Suprapubic skin (tissue), 4 donors: ENCODE measurements at places on chromosomes 5 and 9.

DNA sequence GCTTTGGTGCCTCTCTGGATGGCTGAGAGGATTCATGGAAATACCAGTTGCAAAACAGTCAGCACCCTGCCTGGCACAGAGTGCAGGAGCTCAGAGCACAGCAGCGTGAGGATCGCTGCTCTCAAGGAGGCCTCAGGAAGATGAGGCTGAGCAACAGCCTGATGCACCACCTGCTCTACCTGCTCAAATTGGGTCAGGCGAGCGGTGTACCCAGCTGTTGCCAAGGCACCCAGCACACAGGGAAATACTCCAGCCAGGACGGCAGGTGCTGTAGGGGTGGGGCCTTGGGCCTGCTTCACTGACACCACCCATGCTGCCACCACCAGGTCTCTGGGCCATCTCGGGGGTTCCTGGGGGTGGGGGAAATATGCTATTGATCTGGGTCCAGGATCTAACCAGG is 4.3 kb downstream of the EEIG1 start:
- DNase-seq, result no peak

DNA sequence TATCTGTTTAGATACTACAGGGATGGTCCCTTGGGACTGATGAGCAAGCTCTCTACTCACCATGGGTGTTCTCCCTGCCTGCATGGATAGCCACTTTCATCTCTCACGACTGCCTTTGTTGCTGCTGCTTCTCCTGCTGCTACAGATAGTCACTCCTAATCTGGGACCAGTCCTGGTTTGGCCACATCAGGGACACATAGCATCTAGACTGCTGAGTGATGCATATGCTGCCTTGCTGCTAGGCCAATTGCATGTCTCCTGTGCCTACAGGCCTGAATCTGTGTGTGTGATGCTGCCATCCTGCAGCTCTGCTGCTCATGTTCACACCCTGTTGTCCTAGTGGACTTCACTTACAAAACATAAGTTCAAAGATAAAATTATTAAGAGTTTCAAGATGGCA is 297.1 kb downstream of the HCN1 start:
- DNase-seq, result no peak

- no peak for DNase-seq
These were observed 675.7 kb upstream of the FTMT start for GRCh38 chr5:121175986-121176385.

- no peak for DNase-seq
These were observed 46.3 kb upstream of the SMIM23 start for GRCh38 chr5:171739271-171739670.

DNA sequence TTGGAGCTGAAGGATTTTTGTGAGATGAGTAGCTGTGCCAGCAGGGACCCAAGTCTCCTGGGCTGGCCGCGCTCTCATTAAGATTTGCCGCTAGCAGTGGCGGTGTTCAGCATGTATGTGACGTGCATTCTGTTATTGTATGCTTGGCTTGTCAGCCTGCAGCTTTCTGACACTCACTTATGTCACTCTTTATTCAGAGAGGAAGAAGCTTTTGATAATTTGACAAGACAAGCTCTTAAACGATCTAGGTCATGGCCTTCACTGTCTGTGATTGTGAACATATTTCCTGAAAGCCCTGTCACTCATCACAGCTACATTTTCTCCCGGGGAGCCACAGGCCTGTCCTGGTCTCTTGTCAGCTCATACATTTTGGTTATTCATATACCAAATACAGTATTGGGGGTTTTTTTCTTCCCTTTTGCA is 98.2 kb upstream of the GRHPR start:
- DNase-seq, result no peak

DNA sequence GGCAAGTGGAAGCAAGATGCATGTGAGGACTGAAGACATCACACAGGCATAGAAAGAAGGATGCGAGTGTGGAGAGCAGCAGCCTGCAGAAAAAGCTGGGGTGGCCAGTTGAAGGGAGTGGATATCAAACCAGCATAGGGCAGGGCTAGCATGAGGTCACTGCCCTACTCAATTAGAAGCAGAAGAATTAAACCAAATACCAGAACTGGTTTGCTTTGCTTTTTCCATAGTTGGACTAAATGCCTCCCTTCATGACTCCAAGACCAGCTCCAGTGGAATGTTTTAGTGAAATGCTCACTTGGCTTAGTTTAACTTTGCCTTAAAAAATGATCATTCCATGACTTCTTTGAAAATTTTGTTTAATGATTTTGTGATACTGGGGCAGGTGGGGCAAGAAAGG is 45.8 kb downstream of the TMEM167A start:
- DNase-seq, result no peak

- no peak for DNase-seq
These were observed 266.6 kb upstream of the DAP start for GRCh38 chr5:11027660-11028059.

- DNase-seq, result no peak
These were observed 198.1 kb downstream of the C9orf50 start for GRCh38 chr9:129422843-129423192.

GRCh38 chr9:128825923-128826700 is 3.5 kb downstream of the SPOUT1 start:
- no peak for DNase-seq

GRCh38 chr5:149320791-149321330 is 24.4 kb upstream of the GRPEL2 start:
- no peak for DNase-seq

- DNase-seq, result no peak
These were observed 365.2 kb upstream of the TUSC1 start for GRCh38 chr9:26043431-26043830.

GRCh38 chr9:129569502-129570449 is 51.1 kb downstream of the C9orf50 start:
- DNase-seq, result no peak

DNA sequence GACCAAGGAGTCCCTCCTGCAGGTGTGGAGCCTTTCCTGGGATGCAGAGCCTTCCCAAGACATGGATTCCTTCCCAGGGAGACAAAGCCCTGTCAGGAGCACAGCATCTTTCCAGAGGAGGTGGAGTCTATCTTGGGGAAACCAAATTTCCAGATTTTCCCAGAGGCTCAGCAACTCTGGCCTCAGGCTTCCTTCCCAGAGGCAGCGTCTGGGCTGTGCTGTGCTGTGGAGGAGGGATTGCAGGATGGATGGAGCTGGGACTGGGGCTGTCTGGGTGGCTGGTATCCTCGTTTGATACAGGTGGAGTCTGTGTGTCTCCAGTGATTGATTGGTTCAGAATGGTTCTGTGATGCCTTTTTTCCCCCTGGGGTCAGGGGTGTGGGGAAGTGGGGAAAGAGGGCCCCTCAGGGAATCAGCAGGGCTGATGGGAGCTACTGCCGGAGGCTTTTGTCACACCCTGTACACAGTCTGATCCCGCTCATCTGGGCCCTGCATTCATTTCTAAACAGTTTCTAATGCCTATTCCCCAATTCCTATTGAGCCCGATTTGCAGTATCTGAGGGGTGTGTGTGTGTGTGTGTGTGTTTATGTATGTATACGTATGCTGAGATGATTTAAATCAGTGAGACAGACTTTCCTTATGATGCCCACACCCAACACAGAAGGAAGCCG is 16.0 kb downstream of the OR13J1 start:
- DNase-seq, result no peak

- DNase-seq, result no peak
These were observed 53.9 kb downstream of the ERAP1 start for GRCh38 chr5:96753848-96754247.

- DNase-seq, result no peak
These were observed 58.3 kb downstream of the PIK3R1 start for GRCh38 chr5:68273717-68274409.

DNA sequence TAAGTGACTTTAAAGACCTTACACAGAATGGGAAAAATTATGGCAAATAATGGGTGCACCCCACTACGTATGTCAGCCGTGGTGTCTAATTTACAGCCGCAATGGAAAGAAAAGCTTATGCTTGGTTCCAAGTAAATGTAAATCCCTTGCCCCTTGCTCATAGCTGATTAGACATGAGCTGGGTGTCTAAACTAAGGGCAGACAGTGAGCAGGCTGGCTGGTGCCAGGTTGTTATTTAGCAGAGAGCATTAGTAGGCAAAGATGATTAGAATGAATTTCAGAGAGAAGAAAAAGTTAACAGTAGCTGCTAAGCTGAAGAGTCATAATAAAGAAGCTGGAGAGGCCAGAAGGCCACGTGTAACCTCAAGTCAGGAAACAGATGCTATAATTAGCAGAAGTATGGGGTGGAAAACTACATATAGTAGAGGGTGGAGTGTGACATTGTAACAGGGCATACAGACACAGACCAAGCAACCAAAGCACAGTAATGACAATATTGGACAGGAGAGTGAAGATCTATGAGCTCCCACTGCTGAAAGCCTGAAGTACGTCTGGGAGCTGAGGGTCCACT is 257.7 kb downstream of the MCTP1 start:
- DNase-seq, result no peak

DNA sequence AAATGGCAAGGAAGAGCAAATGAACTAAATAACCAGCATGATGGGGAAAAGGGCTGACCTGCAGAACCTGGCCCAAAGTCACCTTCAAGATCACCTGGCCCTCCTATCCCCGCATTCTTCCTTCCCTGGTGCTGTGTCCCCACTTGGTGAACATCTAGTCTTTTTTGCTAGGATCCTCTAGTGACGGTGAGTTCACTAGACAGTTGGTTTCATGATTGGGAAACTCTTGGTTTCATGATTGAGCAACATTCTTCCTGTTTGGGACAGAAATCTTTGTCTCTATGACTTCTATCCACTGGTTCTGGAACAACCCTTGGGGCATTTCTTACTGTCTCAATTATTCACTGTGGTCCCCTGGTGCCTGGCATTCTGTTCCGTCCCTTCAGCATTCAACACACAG is 50.2 kb upstream of the DAB2IP start:
- no peak for DNase-seq

DNA sequence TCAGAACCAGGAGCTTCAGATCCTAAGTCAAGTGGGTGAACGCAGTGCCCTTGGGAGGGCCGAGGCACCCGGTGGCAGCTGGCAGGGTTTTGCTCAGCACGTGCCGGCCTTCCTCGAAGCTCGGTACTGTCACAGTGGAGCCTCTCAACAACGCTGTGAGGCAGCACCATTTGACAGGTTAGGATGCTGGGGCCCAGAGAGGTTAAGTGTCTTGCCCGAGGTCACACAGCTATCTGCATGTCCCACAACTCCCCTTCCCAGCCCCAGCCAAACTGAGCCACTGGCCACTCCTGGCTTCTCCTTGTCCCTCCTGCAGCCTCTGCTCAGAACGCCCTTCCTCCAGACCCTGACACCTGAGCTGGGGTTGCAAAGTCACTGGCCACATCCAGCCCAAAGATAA is 43.7 kb upstream of the RPL26L1 start:
- no peak for DNase-seq

- no peak for DNase-seq
These were observed 490.2 kb downstream of the EBF1 start for GRCh38 chr5:158609333-158610050.

GRCh38 chr9:71891557-71892189 is 19.3 kb downstream of the ABHD17B start:
- no peak for DNase-seq
